Bladder microvascular endothelial cell (primary cell): ENCODE measurements at places on chromosomes 16 and 17. TPM values are rescaled to one million over a fixed set of nuclear protein-coding genes. Genes with fewer than 3 reads are reported as not detected.

Gene TEKT1
- total RNA-seq, result not detected in 2 replicates

Gene ADAP2
- total RNA-seq, result 0.13 and 0.16 TPM in 2 replicates

Gene ALOX12B
- not detected in 2 replicates for total RNA-seq

Gene TLCD3B
- 0.16 TPM in 1 of 2 replicates, not detected in the other for total RNA-seq

Gene ARHGAP23
- total RNA-seq, result 33.4 and 86.3 TPM in 2 replicates

Gene HEATR9
- total RNA-seq, result not detected in 2 replicates

Gene TNP2
- not detected in 2 replicates for total RNA-seq

Gene CD300LB
- not detected in 2 replicates for total RNA-seq

Gene KCTD2
- 11.2 and 15.0 TPM in 2 replicates for total RNA-seq

Gene TMC7
- total RNA-seq, result 2.1 and 6.6 TPM in 2 replicates

Gene PYY
- total RNA-seq, result not detected in 2 replicates

Gene HS3ST3B1
- total RNA-seq, result under 0.01 and 0.44 TPM in 2 replicates

Gene SLC38A8
- total RNA-seq, result not detected in 2 replicates

Gene ODAD4
- total RNA-seq, result 0.19 TPM in 1 of 2 replicates, not detected in the other

Gene IGF2BP1
- 0.13 and 0.16 TPM in 2 replicates for total RNA-seq

Gene ATP2A3
- total RNA-seq, result 0.06 and 0.16 TPM in 2 replicates

Gene ALOX15B
- total RNA-seq, result not detected in 2 replicates

Gene ZNF267
- 22.0 and 37.0 TPM in 2 replicates for total RNA-seq

Gene TOM1L1
- 0.57 and 0.97 TPM in 2 replicates for total RNA-seq

Gene KRTAP2-3
- total RNA-seq, result not detected in 2 replicates

Gene IGSF6
- not detected in 2 replicates for total RNA-seq
